ENCODE measurements at places on chromosomes 12 and 14. TPM values are rescaled to one million over a fixed set of nuclear protein-coding genes. Genes with fewer than 3 reads are reported as not detected.

- no peak for DNase-seq
These were observed 15.9 kb downstream of the AREL1 start for GRCh38 chr14:74697011-74697410.

- no peak for DNase-seq
These were observed 42.9 kb downstream of the DAD1 start for GRCh38 chr14:22545842-22546721.

- no peak for DNase-seq
These were observed 368.4 kb upstream of the E2F7 start for GRCh38 chr12:77433799-77434198.

DNA sequence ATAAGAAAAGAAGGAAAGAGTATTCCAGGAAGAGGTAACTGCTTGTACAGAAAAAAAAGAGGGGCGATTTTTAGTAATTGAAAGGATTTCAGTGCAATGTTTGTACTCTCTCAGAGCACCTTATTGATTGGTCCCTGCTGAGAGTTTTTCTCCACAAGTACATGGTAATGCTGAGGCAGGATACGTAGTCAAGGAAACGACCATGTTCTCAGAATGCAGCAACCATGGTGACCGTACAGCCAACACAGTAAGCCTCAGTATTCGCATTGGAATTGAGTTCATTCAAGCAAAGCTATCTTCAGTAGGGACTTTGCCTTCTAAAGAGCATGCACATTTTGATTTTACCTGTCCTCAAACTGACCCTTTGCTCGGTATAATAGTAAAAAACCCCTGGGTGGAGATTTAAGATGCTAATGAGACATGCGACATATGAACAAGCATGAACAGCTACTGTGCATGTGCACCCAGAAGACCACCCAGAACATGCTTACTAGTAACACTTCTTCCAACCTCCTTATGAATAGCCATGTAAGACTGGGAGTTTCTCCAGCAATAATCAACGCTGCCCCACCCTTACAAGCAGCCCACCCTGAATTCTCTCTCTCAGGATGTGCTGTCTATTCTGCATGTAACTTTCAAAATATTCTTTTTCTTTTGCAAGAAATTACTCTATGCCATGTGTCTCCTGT lies 6.2 kb upstream of the SLC41A2 start:
- DNase-seq: no peak

DNA sequence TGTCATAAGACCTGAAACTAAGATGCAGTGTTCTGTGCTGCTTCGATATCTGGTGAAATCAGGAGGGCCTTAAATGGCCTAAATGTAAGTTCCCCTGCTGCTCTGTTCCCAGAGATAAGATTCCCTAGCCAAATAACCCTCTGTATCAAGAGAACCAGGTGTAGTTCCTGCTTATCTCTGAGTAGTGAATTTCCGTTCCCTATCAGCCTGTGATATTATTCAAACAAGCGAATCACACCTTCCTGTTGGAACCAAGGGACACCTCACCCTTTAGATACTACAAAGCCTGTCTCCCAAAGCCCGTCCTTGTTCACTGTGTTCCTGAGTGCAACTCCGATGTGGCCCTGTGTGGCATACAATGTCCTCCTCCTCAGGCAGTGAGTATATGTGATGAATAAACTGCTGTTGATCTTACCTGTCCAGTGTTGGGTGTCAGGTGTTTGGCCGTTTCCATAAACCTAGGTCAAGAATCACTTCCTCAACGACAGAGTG lies 52.2 kb upstream of the COCH start:
- no peak for DNase-seq

DNA sequence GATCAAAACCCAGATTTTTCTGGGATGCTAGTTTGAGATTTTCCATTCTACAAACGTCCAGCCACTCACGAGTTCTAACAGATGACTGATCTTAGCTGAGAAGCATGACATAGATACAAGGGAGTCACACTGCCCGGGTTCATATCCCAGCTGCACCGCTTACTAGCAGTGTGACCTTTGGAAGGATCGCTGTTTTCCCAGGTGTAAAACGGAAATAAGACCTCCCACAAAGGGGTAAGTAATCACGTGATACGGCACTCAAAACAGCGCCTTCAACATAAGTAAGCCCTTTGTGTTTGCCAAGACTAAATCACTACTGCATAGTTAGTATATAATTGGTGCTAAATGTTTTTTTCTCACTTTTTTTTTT lies 624 bp upstream of the PWP1 start:
- peak; percentile 80 for DNase-seq

GRCh38 chr14:64767215-64767964 lies 63.2 kb downstream of the PLEKHG3 start:
- DNase-seq: no peak

GRCh38 chr12:127307528-127307927 lies 959.4 kb upstream of the TMEM132C start:
- no peak for DNase-seq

- no peak for DNase-seq
These were observed 26.7 kb downstream of the CLECL1 start for GRCh38 chr12:9706086-9706685.

DNA sequence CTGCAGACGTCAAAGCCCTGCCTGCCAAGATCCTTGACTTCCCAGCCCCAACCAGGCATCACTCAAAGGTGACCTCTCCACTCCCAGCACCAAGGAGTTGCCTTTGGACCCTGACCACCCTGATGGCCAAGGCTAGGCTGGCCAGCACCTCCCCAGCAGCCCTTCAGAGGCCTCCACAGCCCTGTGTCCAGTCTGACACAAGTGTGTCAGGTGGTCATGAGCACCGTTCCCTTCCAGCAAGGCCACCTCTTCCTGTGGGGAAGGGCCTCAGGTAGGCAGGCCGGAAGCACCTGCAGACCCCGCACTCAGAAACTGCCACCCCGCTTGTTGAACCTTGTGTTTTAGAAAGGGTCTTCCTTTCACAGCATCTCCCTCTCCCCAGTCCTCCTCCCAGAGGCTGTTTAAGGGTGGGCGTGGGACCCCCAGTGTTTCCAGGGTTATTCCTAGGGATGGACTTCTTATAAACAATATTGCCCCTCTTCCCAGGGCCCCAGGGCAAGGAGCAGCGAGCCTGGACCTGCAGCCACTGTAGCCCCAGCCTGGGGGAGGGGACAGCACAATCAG lies 13.2 kb upstream of the INF2 start:
- DNase-seq: no peak

DNA sequence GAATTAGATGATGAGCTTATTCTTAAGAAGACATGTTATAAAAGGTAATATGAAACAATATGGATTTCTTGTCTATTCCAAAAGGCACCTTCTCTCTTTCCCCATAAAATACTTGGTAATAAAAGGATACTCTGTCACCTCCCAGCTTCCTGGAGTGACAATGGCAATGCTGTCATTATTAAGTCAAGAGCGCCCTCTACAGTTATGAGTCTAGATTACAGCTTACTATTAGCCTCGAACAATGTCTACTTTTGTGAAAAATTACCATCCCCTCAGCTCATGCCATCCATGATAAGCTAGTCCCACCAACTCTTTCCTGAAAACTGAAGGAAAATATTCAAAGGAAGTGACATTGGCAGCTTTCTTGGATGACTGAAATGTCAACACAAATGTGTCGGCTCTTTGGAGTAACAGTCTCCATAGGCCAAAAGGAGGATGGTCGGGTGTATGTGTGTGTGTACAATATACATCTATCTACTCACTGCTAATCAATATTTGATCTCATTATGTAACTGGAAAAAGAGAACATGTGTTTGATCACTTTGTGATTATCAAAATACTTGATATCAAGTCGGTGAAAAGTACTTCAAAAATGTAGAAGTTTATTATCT lies 48.7 kb upstream of the CDKN3 start:
- DNase-seq: no peak

GRCh38 chr12:116060764-116061163 lies 216.7 kb downstream of the MED13L start:
- DNase-seq: no peak

GRCh38 chr14:93987815-93988476 lies 9.2 kb upstream of the CCDC197 start:
- DNase-seq: no peak

GRCh38 chr12:466039-466438 lies 6.3 kb downstream of the B4GALNT3 start:
- no peak for DNase-seq

DNA sequence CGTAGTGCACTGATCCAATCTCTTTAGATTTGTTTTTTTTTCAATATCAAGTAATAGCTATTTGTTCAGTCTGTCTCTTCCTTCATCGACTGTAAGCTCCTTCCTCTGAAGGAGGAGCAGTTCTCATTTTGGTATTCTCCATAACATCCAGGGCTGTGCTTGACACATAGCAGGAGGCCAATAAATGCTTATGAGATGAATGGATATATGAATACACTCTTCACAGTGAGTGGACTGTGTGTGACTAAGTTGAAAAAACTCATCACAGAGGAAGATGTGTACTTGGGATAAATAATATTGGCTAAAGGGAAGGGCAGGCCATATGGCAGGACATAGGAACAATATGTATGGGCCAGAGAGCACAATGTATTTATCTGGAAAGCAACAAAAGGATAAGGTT lies 205.3 kb upstream of the PRICKLE1 start:
- DNase-seq: no peak

GRCh38 chr14:71232506-71232905 lies 325.2 kb downstream of the PCNX1 start:
- no peak for DNase-seq

DNA sequence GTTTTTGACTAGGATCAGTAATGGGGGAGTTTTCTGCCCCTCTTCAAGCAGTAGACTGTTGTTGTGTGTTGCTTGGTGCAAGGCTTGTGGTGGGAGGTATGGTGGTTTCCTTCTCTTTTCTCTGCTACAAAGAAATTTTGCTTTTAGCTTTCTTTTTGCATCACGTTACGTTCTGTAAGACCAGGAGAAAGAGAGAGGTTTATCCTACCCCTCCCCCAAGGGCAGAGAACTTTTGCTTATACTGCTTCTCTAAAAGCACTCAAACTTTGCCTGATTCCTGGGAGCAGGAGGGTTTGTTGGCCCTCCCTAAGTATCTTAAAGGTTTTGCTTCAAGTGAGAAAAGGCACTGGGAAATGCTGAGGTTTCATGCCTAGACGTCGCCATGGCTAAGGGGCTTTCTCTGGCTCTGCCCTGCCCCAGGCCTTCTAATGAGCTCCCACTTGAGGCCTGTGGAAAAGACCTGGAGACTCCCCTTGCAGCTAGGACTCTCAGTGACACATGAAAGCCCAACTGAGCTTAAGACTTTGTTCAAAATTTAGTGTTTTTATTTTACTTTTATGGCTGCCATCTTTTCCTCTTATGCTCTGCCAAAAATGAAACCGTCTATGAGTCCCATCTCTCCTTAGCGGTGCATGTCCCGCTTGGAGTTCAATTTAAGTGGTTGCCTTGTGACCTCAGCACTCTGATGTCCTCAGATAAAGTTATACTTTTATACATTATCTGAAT lies 49.2 kb downstream of the EIF2S3B start:
- DNase-seq: no peak

DNA sequence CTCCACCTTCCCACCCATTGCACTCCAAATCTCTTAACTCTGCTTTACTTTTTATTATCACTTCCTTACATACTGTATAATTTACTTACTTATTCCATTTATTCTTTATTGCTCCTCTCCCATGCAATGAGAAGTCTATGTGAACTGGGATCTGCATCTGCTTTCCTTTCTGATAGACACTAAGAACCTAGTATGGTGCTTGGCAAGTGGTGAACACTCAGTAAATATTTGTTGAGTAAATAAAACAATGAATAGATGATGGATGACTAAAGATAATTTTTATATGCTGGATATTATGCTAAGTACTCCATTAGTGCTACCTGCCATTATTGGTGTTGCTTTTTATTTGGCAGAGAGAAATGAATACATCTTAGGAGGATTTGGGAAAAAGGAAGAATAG lies 151.0 kb downstream of the TPH2 start:
- DNase-seq: no peak

GRCh38 chr14:28577711-28578131 lies 188.9 kb upstream of the FOXG1 start:
- no peak for DNase-seq

DNA sequence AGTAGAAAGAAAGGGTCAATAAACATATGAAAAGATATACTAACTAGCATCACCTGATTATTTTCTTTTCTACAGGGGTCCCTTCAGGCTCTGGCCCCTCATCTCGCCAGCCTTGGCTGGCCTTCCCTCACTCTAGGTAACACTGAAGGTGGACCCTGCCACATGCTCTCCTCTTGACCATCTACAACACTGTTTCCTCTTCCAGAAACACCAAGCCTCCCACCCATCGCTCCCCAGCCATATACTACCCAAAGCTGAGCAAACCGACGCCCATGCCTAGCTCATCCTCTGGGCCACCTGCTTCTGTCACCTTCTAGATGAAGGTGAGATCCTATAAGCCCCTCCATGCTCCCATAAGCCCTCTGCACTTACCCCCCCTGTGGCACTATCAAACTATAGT lies 14.8 kb downstream of the ANAPC5 start:
- no peak for DNase-seq

GRCh38 chr14:74309125-74310022 lies 6.6 kb upstream of the ABCD4 start:
- no peak for DNase-seq

- no peak for DNase-seq
These were observed 52.9 kb downstream of the TECPR2 start for GRCh38 chr14:102415671-102416070.

DNA sequence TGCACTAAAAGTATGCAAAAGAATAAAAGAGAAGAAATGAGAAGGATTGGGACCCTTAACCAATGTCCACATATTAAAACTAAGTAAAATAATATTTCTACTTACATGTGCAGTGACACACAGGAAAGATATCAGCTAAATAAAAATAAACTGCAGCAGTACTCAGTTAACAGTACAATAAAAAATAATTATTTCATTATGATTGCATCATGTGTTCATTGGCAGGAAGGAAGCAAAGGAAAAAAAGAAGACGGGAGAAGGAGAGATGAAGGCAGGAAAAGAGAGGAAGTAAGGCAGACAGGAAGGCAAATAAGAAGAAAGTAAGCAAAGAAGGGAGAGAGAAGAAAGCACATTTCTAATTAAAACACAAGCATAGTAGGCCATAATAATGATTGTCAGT lies 33.0 kb downstream of the RASSF9 start:
- no peak for DNase-seq

- no peak for DNase-seq
These were observed 174.9 kb downstream of the FOXN3 start for GRCh38 chr14:89241934-89242651.

DNA sequence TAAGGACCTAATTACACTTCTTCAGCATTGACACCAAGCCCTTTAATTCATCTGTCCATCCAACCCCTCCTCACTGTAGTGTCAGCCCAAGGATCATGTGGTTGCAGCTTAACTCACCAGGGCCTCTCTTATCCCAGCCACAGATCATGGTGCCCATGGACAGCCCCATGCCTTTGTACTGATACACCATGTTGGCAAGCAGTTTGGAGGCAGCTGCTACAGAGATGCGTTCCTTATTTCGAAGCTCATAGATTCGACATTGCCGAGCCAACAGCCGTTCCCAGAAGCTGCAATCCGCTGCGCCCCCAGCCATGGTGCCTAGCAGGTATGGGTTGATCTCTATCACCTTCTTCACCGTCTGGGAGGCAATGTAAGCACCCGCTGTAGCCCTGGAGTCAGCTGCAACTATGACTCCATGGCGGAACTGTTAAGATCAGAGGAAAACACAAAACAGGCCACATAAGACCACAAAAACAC lies 1.4 kb downstream of the PSMB5 start:
- no peak for DNase-seq

GRCh38 chr14:61350427-61351270 lies 29.3 kb downstream of the PRKCH start:
- no peak for DNase-seq

The ATXN2 gene
- 79.2 TPM for total RNA-seq

The LTA4H gene
- 56.7 TPM for total RNA-seq

The KRT78 gene
- not detected for total RNA-seq

The GDF3 gene
- 0.41 TPM for total RNA-seq

The SDR9C7 gene
- total RNA-seq: not detected

The KLRK1 gene
- 0.28 TPM for total RNA-seq

The ETFBKMT gene
- total RNA-seq: 2.1 TPM

The CLEC4A gene
- total RNA-seq: 0.32 TPM
